CD4-positive, alpha-beta T cell treated with Interleukin-6 at 100 ng/mL for 8 hours (primary cell): ENCODE measurements at places on chromosomes 13 and 19.

DNA sequence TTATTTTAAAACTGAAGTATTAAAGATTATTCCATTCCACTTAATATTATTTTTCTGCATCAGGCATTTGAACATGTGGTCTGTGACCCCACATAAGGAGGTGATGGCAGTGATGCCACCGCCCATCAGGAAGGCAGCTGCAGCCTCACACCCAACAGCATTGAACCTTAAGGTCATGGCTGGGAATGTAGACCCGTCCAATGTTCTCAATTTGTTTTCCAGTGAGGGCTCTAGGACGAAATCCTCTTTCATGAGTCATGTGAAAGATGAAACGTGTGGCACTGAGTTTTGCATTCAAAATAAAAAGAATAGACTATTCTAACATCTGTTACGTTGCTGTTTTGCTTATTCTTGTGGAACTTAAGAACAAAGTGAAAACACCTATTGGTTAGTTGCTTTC, 74.5 kb upstream of the ANKRD10 start:
- DNase-seq = no peak

DNA sequence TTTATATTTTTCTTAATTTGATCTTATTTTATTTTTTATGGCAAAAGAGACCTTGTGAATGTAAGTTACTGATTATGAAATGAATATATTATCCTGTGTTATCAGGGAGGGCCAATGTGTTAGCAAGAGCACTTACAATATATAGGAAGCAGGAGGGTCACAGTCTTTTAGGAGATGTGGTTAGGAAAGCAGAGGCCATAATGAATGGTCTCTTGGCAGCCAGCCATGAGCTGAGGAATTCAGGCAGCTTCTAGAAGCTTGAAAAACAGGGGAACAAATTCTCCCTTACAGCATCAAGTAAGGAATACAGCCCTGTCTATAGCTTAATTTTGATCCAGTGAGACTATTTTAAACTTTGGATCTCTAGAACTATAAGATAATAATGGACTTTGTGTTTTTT, 2374.6 kb downstream of the PCDH9 start:
- DNase-seq = no peak

- no peak for DNase-seq
Observed at GRCh38 chr13:83007226-83007625, 875.0 kb downstream of the SLITRK1 start.

GRCh38 chr13:51916962-51917361, 55.2 kb downstream of the CCDC70 start:
- no peak for DNase-seq

DNA sequence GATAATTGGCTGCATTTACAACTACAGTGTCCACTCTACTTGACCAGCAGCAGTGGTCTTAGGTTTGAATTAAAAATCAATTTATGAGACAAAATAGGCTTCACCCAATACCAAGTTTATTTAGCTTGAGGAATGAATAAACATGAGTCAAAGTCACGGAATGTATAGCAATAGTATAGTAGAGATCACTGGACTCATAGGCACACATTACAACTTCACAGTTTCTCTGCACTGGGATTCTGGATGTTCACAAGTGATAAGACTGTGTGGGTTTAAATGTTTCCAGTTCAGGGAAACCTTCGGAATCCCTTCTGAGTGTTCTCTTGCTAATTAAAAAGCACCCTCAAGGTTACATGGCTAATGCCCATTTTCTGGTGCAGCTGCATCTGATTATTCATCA, 1064.9 kb downstream of the SLITRK5 start:
- no peak for DNase-seq
